Left cardiac atrium (tissue), 4 donors: ENCODE measurements at places on chromosomes 2 and 18.

GRCh38 chr2:170742896-170743529 is 27.2 kb upstream of the ERICH2 start:
- no peak for DNase-seq

DNA sequence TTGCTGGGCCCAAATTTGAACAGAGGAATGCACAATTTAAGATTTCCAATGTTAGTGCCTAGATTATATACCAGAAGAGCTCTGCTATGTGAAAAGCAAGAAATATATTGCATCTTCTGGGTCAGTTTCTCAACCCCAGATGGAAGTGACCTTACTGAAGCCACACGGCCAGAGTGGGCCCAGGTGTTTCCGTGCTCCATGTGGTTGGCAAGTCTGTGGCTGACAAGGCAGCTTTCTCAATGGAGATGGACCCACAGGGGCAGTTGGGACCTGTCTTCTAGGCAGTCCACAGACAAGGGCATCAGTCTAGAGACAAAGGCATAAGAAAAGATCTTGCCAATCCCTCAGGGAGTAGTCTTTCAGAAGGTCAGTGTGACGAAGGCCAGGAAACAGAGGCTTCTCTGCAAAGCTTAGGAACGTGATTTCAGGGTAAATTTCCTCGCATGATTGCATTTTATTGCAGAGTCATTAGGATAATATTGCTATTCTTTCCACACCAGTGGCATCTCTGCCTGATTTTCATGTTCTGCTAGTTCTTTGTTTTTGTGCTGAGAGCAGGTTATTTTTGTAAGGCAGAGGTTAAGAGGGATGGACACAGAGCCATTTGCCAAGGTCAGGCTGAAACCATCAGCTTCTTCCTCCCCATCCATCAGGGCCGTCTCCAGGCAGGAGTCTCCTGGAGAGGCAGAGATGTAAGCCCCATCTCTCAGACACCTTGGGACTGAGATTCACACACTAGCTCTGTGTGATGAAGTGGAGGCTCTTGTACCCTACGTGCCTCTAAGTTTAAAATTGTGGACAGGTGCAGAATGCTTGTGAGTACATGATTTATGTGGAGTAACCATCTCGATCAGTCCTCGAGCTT is 202.1 kb downstream of the ANKRD30B start:
- DNase-seq: no peak

DNA sequence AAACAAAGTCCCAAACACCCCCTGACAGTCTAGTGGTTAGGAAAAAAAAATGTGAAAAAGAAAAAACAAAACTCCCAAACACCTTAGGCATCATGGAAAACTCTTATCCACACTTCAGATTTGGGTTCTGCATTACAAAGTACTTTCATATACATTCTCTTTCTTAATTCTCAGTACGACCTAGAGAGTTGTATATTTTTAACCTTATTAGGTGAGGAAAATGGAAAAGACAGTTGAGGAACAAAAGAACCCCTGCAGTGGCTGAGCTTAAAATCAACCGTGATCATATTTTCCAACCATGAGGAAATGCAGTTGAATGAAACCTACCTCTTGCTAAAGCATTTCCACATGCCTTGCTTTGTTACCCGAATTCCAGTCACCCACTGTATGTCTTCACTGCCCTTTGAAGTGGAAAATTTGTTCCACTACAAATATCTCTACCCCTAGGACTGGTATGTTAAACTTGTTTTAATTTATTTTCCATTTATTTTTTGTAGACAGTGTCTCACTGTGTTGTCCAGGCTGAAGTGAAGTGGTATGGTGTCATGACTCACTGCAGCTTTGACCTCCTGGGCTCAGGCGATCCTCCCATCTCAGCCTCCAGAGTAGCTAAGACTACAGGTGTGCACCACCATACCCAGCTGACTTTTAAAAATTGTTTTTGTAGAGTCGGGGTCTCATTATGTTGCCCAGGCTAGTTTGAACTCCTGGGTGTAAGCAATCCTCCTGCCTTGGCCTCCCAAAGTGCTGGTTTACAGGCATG is 56.9 kb upstream of the LPIN2 start:
- DNase-seq: no peak

- DNase-seq: no peak
Observed at GRCh38 chr2:159200498-159200897, 86.0 kb downstream of the WDSUB1 start.

- no peak for DNase-seq
Observed at GRCh38 chr2:35099342-35099741, 1256.2 kb upstream of the CRIM1 start.

DNA sequence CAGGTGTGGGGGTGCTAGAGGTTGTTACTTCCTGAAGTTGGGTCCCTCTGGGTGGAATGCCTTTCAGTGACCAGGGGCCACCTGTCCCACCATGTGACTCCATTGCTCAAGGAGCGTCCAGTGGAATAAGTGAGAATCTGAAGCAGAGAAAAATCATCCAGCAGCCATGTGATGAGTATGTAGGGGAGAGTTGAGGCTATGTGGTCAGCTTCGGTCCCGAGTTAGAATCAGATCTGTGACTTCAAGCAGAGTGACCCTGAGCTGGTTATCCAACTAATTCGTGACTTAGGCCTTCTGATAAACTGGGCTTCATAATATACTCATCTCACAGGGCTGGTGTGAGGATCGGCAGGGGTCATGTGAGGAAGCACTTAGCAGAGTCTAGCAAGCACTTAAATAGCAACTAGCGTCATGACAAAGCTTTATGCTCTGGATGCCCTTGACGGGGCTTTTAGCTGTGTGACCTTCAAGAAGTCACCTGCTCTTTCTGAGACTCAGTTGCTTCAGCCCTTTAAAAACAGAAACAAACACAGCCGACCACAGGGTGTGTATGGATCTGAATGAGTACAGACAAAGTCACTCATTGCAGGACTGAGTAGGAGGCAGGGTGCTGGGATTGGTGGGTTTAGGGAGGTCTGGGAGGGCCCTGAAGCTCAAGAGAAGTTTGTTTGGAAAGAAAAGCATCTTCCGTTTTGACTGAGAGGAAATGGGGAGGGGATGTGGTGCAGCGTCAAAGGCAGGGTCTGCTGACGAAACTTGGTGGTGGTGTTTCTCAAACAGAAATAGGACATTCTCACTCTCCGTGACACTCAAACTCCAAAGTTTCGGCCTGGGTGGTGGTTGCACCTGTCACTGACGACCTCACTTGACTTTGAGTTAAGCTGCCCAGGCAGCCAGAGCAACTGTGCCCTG is 264.0 kb upstream of the CXCR4 start:
- no peak for DNase-seq

GRCh38 chr2:23563673-23564614 is 179.0 kb downstream of the KLHL29 start:
- DNase-seq: peak; percentile 56

DNA sequence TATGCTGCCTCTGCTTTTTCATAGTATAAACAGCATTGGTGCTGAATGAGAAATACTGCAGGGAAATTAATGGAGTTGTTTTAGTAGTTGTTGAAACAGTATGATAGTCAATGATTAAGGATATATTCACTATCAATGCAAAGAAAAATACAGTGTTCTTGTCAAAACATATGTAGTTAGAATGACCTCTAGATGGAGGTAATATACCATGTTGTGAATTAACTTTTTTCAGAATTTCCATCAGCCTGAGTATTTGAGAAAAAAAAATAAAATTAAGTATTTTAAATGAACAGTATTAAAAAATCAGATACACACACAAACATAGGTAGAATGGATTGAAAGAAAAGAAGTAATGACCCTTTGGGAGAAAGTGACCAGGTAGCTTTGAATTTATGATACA is 59.5 kb downstream of the RMDN2 start:
- no peak for DNase-seq

DNA sequence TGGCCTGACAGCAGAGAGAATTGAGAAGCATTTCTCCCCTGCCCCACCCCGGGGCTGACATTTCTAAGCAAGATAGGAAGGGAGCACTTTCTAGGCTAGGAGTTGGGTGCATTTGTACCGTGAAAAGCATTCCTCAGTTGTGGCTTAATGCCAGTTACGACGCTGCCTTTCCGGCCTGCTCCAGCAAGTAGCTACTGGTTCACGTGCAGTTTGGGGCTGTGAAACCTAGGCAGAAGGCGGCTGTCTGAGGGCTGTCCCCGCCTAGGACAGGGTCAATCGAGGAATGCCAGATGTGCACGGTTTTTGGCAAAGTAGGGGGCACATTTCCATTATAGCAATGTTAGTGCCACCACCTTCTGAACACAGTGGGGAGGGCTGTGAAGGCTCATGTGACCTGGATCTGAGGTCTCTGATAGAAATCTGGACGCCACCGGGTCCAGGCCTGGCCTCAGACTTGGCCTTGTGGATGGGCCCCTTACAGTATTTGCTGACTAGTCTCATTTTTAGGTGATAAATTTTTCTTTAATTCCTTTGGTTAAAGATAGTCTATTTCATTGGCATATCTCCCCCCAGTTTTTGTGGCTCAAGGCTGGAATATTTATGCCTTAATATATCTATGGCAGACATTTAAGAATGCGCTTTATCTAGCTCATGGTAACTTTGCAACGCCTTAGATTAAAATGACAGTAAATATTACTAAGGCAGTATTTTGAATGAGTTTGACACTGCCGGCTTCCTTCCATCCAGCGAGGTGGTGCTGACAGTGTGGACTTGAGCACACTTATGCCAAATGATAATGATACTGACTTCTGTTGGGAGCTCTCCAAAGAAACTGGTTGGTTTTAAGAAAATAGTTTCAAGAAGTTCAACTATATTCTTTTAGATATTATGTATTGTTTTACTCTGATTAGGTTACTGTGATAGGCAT is 78.7 kb downstream of the LPIN1 start:
- no peak for DNase-seq

GRCh38 chr2:233422050-233422639 is 67.9 kb downstream of the DGKD start:
- DNase-seq: no peak

DNA sequence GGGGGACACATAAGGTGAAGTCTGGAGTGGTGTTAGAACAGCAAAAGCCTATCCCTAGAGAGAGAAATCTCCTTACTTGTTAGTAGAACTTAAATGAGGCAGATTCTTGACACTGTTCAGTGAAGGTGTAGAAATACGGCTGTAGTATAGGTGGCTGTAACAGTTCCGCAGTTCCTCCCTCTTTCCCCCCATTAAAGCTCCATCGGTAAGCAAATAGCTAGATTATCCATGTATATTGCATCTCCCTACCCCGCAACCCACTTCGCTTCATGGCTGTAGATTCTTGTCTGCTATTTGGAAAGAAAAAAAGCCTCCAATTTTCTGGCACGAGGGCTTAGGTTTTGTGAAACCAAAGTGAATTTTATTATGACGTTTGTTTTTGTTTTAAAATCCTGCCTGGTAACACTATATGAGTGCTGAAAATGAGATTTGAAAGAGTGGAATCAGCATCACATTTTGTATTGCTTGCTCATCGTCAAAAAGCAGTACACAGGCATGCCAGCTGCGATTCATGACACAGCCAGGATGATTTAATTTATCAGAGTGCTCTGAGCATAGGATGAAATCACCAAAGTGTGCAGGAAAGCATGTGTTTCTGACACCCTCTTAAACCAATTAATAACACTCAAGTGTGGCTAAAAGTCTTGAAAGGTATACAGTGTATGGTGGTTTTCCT is 1.4 kb downstream of the FAM171B start:
- no peak for DNase-seq

- no peak for DNase-seq
Observed at GRCh38 chr2:103213028-103213542, 451.3 kb downstream of the TMEM182 start.

DNA sequence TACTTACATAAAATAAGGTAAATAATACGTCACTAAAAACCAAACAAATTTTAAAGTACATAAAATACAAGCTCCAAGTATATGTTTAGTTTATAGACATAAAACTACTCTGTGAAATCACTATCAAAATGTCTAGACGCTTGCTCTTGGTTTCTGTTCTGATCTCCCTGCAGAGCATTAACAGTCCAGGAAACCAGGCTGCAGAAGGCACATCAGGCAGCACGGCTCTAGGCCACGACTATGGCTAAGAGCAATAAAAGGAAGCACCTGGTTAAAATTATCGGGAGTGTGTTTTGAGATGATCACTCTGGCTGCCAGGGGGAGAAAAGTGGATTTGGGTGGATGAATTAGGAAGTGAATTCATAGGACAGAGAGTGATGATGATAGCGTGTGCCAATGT is 196.0 kb upstream of the SPHKAP start:
- no peak for DNase-seq

DNA sequence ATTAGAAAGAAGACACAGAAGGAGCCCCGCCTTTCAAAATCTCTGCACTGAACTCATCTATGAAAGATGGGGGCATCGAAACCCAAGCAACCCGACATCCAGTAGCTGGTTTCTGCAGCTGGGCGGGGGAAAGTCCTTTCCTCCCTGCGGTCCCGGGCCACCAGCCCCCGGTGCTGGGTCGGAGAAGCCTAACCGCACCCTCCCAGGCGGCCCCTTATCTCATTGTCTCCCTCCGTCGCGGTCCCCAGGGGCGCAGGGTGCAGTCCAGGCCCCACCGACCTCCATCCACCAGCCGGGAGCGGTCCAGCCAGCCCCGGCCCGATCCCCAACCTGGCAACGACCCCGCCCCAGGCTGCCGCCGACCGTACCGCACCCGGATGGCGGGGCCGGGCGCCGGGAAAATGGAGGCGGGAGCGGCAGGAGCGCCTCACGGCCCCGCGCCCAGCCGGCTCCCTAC is 452 bp downstream of the RAPH1 start:
- no peak for DNase-seq

DNA sequence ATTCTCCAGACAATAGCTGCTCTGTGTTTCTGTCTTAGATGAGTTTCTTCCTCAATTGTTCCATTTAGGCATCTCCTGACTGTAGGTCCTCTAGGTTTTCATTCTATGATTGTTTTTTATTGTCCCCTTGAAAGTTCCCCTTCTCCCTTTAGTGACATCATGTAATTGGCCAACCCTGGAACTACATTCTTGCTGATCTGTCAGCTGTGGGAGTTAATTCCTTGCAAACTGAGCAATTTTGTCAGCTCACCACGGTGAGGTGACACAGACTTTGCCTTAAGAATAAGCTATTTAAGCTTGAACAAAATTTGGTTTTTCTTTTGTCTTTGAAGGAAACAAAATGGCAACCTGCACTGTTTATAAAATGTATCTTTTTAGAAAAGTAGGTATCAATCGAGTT is 95.9 kb downstream of the TXNL1 start:
- no peak for DNase-seq

- no peak for DNase-seq
Observed at GRCh38 chr2:204850581-204850980, 305.3 kb downstream of the PARD3B start.

- no peak for DNase-seq
Observed at GRCh38 chr2:41488888-41489287, 558.9 kb upstream of the PKDCC start.

GRCh38 chr2:236054125-236054524 is 114.1 kb downstream of the GBX2 start:
- DNase-seq: no peak

DNA sequence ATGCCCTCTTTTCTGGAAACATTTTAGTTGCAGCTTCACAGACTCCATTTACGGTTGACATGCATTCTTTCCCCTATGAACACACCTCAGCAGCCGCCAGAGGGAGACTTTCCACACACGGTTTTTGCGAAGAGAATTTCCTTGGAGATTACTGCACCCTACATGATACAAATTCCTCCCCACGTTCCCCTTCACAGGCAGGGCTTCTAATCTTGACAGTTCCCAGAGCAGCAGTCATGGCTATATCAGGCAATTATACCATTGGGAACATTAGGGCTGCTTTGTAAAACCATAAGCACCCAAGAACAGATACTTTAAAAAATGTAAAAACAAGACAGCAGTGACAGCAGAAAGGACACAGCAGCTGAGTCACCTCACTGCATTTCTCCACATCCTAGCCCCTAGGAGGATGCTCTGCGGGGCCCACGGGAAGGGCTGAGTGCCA is 253.8 kb downstream of the TGIF1 start:
- peak; percentile 63 for DNase-seq

- no peak for DNase-seq
Observed at GRCh38 chr2:84796798-84797197, 84.1 kb downstream of the TRABD2A start.

- DNase-seq: no peak
Observed at GRCh38 chr2:179435000-179435399, 170.4 kb upstream of the SESTD1 start.
